ENCODE measurements at places on chromosomes 1 and 21.
A peak's percentile ranks its signal among the peaks of the same experiment; 100 is the strongest.

DNA sequence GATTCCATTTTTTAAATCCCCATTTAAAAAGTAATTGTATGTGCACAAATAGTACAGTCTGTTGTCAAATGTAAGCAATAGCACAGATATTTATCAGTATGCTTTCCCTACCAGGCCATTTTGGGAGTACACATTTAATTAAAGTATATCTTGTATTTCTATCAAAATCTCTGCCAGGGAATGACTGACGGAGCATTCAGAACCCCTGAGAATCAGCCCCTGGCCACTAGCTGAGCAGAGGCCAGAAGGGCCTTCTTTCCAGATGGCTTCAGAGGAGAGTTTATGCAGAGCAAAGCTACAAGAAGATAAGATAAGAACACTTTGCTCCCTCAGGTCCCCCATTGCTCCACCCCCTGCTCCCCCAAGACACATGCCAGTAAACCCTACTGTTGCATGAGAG lies 99.9 kb upstream of the PROX1 start:
- DNase-seq = no peak

DNA sequence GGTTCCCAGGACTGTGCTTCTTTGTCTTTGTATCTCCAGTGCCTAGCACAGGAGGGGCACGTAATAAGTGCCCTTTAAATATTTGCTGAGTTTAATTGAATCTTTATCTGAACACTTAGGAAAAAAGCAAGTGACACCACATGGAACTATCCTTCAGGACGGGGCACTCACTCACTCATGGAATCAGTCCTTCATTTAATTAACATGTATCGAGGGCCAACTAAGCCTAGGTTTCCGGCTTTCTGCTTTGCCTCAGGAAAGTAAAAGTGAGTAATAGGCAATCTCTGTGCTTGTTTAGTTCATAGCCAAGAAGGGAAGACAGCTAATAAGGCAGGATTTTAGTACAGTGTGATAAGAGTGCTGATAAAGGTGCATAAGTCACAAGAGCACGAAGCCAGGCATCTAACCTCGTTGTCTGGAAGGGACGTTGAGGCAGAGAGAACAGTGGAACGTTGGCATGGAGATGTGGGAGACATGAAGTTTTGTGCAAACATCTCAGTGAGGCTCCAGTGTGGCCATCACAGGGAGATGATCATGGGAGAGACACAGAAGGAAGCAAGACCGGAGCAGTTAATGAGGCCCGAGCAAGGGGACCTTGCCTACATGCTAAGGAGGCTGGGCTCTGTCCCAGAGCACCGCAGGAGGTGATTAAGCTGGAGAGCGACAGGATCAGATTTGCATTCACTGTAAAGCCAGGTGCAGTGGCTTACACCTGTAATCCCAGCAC lies 54.1 kb upstream of the TRIM67 start:
- DNase-seq = no peak

DNA sequence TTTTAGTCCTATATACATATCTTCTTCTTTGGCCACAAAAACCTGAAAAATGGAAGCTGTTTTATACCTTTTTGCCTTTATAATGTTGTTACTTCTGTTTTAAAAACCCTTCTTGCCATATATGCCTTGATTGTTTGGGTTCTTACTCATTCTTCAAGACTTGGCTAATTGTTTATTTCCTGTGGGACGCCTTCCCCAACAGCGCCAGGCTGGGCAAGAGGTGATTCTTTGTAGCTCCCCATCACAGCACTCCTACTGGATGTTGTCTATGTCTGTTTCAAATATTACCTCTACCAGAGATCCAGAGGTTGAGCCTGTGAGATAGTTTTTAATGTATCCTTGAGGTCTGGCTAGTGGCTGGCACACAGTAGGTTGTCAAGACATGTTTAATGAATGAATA lies 73.2 kb upstream of the CYP2J2 start:
- peak; percentile 39 for DNase-seq

DNA sequence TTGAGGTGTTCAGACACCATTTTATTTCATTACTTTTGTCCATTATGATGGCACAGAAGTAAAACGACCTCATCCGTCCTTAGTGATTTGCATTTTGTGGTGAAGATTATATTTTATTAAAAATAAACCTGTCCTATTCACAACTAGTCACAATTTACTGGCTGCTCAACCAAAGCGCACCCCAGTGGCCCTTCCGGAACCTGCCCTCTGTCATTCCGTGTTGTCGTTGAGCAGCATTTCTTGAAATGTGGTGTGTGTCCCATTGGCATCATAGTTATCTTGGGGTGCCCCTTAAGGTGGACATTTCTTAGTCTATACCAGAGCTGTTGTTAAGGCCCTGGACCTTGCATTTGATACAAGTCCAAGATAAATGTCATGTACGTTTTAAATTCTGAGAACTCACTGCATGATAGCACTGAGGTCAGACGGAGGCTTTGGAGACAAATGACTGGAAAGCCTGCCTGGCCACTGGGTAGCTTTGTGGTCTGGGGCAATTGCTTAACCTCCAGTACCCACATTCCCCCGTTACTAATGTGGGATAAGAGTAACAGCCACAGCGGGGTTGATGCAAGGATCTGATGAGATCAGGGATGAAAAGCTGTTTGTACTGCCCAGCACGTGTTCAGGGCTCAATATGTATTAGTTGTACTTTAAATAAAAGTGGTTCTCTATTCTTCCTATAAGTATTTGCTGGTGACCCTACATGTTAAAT lies 36.2 kb downstream of the BACH1 start:
- DNase-seq = no peak

DNA sequence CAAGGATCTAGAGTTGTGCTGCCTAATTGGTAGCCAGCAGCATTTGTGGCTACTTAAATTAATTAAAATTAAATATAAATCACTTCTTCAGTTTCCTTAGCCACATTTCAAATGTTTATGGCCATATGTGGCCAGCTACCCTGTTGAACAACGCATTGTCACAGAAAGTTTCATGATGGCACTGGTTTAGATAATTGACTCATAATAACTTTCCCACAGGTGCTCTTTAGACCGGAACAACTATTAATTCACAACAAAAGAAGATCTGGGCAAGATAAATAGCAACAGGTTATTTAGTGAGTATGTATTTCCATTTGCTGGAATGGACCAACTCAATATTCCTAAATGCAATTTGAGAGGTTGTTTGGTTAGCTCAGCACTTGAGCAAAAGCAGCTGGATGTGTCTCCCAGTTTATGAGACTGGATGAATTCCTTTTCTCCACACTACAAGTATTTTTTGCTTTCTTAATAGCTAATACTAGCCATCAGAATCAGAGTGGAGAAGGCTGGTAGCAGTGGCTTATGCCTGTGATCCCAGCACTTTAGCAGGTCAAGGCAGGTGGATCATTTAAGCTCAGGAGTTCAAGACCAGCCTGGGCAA lies 3.7 kb upstream of the AMIGO1 start:
- no peak for DNase-seq

DNA sequence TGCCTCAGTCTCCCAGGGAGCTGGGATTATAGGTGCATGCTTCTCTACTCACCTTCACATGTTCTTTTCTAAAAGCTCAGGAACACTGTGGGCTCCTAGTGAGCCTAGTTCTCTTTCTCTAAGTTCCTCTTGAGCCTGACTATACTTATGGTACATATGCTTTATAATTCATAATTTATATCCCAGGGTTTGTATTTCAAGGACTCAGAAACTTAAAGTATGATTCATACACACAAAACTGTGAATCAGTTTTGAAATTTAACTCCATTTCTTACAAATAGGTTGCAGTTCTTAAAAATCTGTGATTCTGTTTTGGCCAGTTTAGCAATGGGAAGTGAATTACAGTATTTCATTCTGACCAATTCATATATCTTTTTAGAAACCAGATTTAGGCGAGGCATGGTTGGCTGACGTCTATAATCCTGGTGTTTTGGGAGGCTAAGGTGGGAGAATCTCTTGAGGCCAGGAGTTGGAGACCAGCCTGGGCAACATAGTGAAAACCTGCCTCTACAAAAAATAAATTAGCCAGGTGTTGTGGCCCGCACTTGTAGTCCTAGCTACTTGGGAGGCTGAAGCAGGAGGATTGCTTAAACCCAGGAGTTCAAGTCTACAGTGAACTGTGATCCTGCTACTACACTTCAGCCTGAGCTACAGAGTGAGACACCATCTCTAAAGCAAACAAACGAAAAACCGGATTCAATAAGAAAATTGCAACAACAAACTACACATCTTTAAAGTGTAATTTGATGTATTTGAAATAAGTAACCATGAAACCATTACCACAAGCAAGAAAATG lies 15.6 kb downstream of the RASAL2 start:
- DNase-seq = peak; percentile 50

- DNase-seq = no peak
These were observed 21.6 kb downstream of the ENO1 start for GRCh38 chr1:8856689-8857412.

GRCh38 chr1:42334240-42335049 lies 590 bp downstream of the FOXJ3 start:
- peak; percentile 68 for DNase-seq

DNA sequence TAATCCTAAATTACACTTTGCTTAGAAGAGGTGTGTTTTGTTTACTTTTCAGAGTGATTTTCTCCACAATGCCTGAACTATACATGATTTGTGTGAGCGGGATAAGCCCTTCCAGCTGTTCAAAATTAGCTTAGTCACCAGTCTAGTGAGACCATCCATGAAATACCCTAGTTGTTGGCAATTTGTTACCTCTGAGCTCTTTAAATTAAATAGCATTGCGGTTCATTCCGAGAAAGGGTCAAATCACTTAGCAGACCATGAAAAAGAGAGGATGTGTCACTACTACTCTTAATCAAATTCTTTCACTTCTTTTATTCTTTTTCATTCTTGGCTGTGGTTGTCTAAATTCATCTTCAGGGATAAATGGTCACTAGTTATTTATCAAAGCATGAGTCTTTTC lies 11.9 kb upstream of the VAV3 start:
- DNase-seq = no peak

- DNase-seq = peak; percentile 30
These were observed 720 bp downstream of the SUSD4 start for GRCh38 chr1:223363057-223363855.

DNA sequence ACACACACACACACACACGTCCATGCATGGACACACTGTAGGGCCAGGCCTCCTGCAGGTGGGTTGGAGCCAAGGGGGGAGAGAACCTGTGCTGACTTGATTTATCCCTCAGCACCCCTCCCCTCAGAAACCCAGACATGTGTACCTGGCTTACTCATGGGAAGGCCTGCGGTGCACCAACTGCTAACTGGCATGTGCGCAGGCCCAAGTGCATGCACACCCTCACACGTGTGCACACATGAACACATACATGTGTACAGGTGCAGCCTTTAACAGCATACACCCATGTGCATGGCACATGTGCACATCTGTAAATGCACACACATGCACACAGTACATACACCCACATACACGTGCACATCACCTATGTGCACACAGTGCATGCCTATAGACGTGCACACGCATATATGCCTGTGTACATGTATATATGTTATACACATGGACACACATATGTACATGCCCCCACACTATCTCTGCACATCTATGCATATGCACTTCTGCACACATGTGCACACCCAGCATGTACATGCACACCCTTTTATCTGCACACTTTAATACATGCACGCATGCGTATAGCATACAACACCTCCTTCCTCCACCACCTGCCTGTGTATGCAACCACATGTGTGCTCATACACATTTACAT lies 67.5 kb downstream of the TRIM11 start:
- DNase-seq = no peak

DNA sequence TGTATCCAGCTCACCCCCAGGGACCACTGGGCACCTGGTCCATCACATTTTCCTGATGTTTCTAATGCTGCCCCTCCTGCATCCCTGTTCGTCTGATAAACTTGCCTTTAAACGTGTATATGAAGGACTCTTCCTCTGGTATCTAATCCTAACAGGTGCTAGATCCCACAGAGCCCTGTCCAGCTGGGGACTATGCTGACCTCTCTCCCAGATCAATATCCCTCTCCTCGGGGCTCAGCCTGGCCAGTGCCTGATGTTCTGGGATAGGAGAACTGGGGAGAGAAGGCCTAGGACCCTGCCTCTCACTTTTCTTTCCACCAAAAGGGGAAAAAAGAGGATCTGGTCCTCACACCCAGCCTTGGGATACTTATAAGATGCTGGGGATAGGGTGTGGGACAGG lies 1.4 kb upstream of the SLC5A9 start:
- no peak for DNase-seq

GRCh38 chr1:66439031-66439740 lies 94.8 kb upstream of the SGIP1 start:
- peak; percentile 21 for DNase-seq

GRCh38 chr1:1677718-1678580 lies 14.6 kb downstream of the SLC35E2B start:
- no peak for DNase-seq

DNA sequence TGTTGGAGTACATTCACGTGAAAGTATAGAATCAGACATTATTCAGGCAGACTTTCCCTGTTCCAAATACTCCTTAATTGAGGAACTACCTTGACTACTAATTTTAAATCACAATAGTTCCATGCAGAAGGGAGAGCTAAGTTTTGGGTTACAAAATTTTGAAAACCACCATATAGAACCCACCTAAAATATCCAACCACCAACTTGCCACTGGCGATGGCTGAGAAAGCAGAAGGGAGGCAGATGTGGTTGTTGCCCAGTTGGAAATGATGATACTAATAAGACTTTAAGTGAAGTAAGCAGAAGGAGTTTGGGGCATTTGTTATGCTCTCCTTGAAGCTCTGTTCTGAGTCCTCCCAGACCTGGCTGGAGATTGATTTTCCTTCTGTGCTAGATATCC lies 190.7 kb downstream of the HLX start:
- no peak for DNase-seq

DNA sequence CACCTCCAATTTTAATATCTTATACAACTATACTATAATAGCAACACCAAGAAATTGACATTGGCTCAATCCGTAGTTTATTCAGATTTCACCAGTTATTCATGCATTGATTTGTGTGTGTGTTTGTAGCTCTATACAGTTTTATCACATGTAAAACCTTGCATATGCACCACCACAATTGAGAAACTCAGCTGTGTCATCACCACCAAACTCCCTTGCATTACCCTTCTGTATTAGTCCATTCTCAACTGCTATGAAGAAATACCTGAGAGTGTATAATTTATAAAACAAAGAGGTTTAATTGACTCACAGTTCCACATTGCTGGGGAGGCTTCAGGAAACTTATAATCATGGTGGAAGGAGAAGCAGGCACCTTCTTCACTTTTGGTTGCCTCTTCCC lies 162.1 kb downstream of the PATJ start:
- DNase-seq = no peak

DNA sequence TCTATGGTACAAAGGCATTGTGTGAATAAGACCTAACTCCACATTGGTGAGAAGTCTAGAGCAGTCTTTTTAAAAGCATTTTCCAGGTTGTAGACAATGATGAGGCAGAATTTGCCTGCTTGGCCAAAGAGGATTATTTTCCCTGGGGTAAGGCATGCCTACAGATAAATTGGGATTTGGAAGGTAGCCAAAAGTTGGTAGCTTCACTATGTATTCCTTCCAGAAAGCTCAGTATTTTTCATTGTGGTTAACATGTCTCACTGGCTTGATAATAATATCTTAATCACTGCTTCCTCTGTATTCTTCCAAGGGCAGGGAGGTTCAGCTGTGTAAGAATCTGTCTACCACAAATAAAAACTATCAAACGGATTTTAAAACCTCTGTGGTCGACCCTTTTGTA lies 590.8 kb upstream of the PRMT6 start:
- DNase-seq = peak; percentile 30

Data from fibroblast of skin of back (primary cell).